ENCODE measurements at places on chromosomes 5 and 9.
A peak's percentile ranks its signal among the peaks of the same experiment; 100 is the strongest.

DNA sequence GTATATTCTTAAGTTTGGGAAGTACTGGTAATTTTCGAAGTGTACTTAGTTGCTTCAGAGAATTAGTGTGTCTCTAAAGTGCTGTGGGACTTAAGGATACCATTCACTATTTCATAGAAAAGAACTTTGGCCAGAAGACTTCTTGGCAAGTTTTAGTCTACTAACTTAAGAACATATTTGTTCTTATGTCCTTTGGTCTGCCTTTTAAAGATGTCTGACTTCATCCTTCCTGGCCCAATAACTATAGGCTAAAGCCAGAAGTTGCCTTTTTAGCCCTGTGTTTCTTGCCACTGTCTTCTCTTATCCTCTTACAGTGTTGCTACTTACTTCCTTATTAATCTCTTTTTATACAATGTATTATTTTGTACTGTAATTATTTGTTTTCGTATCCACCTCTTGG is 6.3 kb downstream of the RBM27 start:
- DNase-seq, result no peak

GRCh38 chr9:72476617-72477437 is 44.6 kb upstream of the TMC1 start:
- DNase-seq, result no peak

GRCh38 chr5:92956886-92957285 is 624.1 kb downstream of the NR2F1-AS1 start:
- DNase-seq, result no peak

DNA sequence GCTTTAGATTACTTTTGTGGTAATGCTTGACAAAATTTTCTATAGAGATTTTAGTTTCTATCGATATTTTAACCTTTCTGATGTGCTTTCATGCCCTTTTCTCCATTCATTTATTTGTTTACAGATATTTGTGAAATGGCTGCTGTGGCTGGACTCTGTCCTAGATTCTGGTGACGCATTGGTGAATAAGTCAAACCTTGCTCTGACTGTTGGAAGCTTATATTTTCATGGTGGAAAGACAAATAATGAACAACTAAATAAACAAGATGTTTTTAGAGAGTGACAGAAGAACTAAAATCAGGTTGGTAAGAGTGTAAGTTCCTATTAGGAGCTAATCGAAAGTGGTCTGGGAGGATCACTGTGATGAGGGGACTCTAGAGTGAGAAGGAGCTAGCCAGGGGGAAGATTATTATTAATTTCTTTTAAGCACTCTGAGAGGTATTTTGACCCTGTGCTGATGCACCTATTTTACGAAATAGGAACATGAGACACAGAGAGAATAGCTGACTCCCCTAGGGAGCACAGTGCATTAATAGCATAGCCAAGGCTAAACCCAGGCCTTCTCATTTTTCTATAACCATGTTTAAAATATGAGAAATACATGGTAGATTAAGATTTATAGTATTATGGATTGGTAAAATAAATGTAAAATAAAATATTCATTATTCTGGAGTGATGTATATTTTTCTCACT is 411.9 kb upstream of the ARRDC3 start:
- DNase-seq, result no peak

GRCh38 chr5:141677415-141677814 is 4.6 kb downstream of the ARAP3 start:
- no peak for DNase-seq

DNA sequence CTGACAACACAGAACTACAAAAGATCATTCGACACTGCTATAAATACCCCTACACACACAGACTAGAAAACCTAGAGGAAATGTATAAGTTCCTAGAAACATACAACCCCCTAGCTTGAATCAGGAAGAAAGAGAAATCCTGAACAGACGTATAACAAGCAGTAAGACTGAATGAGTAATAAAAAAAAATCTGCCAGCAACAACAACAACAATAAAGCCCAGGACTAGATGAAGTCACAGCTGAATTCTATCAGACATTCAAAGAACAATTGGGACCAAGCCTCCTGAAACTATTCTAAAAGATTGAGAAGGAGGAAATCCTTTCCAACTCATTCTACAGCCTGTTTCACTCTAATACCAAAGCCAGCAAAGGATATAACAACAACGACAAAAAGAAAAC is 68.2 kb upstream of the SLIT3 start:
- DNase-seq, result no peak

- DNase-seq, result peak; percentile 18
Measured at GRCh38 chr5:92641031-92641962, 939.7 kb downstream of the NR2F1-AS1 start.

GRCh38 chr5:98349251-98349989 is 424.0 kb upstream of the RGMB start:
- peak; percentile 39 for DNase-seq

GRCh38 chr9:115808108-115808507 is 345.5 kb upstream of the PAPPA start:
- DNase-seq, result no peak

DNA sequence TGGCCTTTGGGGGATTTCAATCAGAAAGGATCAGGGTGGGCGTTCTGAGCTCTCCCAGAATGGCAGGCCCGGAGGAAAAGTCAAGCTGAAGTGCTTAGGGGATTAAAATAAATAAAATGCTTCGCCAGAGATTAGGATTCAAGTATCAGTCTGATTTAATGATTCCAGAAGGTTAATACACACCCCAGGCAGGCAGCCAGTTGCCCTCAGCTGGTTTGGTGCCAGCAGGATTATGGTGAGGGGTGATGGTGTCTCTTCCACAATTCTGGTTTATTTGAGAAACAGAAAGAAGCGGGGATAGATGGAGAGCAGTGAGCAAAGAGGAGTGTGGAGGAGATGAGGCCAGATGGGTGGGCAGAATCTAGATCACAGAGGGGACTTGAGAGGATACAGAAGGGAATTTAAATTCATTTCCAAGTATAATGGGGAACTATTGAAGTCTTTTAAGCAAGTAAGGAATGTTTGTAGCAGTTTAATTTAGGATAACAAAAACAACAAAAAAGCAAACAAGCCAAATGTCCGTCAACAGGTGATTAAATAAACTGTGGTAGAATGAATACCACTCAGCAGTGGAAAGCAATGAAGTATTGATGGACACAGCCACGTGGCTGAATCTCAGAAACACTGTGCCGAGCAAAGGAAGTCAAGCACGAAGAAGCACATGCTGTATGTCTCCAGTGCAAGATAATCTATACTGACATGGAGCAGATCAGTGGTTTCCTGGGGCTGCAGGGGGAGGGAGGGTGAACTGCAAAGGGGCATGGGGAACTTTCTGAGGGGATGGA is 297.7 kb downstream of the MSX2 start:
- DNase-seq, result no peak
